NCI-H2029 treated with DMSO at 0.1 percent for 48 hours (cell line): ENCODE measurements at places on chromosomes 1 and 21.

DNA sequence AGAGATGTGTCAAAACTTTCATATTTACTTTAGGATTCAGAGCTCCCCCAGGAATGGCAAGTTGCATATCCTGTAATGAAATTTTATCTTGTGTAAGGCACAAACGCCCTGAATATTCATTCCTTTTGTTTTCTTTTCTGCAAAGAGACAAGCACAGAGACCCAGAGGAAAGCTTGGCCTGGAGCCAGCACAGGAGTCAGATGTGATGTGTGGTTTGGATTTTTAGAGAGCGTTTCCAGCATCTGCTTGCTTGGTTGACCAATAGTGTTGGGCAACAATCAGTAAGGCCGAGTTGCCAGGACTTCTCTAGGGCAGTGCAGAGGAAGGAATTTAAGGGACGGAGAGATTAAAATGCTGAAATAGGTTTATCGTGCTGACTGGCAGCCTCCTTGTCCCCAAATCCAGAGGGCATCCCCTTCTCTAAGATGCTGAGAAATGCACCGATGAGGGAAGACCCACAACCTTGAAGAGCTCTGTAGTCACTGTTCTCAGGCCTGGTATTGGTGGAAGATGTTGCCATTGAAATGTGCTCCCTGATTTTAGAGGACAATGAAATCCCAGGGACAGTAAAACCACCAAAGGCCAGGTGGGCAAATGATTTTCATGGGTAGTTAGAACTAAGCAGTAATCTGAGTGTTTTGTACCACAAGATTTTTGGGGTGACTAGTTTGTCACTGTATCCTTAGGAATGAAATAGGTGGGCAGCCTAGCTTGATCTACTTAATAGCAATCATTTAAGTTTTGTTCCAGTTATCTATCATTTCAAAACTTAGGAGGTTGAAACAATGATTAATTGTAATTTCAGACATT lies 37.9 kb upstream of the RHOU start:
- DNase-seq = peak; percentile 19

DNA sequence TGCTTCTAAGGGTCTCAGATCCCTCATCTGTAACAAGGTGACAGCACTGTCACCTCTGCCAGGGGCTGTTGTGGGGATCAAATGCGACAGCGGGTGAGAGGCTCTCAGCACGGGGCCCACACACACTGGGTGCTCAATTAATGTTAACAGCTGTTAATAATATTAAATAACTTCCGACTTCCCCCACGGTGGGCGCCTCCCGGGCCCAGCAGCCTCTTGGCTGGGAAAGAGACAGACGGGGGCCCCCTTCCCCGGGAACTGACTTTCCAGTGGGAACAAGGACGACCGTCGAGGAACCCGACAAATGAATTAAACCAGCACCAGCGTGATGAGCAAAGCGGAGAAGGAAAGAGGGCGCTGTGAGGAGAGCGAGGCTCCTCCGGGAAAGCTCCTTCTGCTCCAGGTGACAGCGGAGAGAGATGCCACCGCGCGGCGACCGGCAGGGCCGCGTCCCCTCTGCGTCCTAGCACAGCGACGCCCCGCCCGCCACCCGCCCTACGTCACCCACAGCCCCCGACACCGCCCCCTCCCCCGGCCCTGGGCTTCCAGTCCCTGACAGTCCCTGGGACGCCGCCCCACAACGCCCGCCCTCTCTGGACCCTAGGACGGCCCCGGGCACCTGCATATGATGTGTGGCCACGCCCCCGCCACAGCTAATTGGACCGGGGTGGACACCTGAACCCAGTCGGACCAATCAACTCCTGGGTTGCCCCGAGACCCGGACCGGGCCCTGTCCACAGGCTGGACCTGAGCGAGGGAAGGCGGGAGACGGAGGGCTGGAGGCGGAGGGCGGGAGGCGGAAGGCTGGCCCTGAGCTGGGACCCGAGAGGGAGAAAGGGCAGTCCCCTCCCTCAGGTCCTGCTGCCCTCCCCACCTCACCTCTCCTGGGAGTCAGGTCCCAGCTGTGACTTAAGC lies 38.2 kb downstream of the MATN1 start:
- DNase-seq = peak; percentile 58

GRCh38 chr1:161180639-161181038 lies 3.3 kb upstream of the B4GALT3 start:
- no peak for DNase-seq

DNA sequence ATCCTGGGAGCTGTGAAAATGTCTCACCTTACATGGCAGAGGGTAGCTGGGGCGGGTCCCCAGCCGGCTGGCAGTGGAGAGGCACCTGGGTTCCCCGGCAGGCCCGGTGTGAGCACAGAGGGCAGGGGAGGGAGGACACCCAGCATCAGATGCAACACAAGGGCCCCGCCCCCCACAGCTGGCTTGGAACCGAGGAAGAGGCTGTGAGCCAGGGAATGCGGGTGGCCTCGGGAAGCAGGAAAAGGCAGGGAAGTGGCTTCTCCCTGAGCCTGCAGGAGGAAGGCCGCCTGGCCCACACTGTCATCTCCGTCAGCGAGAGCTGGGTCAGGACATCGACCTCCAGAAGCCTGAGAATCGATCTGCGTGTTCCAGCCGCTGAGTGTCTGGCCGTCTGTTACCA lies 87.3 kb downstream of the SIK1 start:
- DNase-seq = no peak

- DNase-seq = no peak
Measured at GRCh38 chr1:15797614-15798390, 9.6 kb downstream of the UQCRHL start.
